ENCODE measurements at places on chromosomes 13 and 19.

GRCh38 chr19:58328999-58329398 lies 2.2 kb downstream of the ZSCAN22 start:
- no peak for DNase-seq

- DNase-seq, result no peak
Observed at GRCh38 chr13:112624602-112625430, 36.9 kb upstream of the TUBGCP3 start.

- no peak for DNase-seq
Observed at GRCh38 chr19:56116606-56117005, 4.5 kb downstream of the ZNF787 start.

- DNase-seq, result no peak
Observed at GRCh38 chr13:73703606-73704005, 430.6 kb downstream of the KLF12 start.

DNA sequence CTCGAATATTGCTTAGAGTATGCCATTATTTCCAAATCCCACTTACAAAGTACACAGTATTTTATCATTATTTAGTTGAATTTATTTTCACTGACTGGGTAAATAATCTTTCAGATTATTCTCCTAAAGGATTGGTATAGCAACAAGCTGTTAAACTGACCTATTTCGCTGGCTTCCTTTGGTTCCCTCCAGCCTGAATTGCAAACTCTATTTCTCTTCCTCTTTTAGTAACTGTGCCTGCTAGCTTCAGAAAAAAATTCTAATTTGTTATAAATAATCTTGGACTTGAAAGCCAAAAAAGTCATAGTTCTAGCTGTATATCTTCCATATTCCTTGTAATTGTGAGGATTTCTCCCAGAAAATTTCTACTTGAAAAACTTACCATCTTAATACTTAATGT lies 15.0 kb upstream of the CCNA1 start:
- DNase-seq, result no peak
